ENCODE measurements at places on chromosomes 1 and 21.

GRCh38 chr21:17636711-17637110, 24.0 kb upstream of the BTG3 start:
- DNase-seq: no peak

DNA sequence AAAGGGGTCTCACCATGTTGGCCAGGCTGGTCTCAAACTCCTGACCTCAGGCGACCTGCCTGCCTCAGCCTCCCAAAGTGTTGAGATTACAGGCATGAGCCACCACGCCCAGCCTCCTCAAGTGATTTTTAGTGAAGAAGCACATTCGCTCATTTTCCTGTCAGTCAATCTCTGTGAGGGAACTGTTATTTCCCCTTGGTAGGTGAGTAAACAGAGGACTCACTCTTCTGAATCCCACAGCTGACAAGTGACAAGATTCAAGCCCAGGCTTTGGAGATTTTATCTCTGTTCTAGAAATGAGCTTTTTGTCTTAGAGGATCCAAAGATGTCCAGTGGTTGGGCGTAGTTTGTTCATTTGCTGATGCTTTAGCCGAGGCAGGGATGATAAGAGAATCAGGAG, 43.9 kb upstream of the TACSTD2 start:
- no peak for DNase-seq

DNA sequence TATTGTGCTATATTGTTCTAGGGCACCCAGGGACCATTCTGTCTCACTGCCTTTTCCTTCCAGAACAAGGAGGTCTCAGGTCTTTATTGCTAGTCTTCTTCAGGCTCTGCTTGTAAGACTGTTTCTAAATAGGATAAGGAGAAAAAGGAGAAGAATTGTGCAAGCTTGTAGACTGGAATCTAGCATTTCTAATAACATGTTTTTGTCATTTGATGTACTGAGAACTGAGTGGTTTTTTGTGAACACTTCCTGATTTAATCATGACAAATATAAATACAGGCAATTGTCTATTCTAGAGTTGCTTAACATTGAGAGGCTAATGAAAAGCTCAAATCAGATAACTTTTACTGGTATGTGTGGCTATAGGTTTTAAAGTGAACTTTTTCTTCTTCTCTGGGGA, 77.6 kb downstream of the CLIC4 start:
- no peak for DNase-seq

GRCh38 chr1:46204406-46204742, 1.2 kb downstream of the LURAP1 start:
- no peak for DNase-seq

DNA sequence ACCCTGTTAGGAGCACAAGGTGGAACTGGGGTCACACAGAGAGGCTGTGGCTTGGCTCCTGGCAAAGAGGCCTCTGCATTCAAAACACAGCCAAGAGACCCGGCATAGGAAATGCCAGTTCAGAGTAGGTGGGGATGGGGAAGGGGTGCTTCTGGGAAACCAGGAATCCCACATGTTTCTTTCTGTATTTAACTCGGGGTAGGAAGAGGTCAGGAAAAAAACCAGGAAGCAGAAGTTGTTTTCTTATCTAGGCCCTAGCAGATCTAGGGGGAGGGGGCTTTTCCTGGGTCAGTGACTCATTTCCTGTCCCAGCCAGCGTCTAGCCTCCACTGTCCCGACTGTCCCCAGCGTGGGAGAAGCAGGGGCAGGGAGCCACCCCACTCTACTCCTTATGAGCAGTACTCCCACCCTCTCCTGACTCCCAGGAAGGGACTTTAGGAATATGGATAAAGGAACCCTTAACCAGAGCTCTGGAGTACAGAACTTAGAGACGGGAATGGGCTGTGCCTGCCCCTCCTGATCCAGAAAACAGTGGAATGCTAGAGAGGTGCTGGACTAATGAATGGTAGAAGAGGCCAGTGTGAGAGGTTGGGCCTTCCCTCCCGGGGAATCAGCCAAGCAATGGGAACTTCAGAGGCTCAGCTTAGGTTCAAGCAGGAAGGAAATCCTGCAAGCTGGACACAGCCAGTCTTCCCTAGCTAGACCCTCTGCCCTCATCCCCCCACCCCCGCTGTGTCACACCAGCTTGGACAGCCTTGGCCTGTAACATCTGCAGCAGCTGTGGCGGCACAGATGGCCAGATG, 5.7 kb downstream of the FHL3 start:
- no peak for DNase-seq

GRCh38 chr1:22789356-22789994, 78.8 kb downstream of the EPHB2 start:
- DNase-seq: no peak

DNA sequence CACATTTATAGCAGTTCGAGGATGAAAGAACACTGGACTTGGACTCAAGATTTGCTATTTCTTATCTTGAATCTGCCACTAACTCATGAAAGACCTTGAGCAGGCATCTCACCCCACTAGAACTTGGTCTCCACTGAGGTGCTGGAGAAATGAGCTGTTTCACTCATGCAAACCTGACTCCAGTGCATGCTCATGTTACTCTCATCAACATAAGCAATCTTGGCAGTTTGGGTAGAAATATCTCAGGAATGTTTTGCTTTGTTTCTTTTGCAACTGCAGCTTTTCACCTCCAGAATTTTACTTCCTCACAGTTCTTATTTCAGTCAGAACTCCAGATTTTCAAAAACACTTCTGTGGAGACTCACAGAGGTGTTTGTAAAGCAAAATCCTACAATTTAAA, 46.2 kb upstream of the DAB1 start:
- DNase-seq: no peak

- no peak for DNase-seq
Measured at GRCh38 chr1:30929944-30930525, 21.5 kb upstream of the SDC3 start.

GRCh38 chr1:13706046-13706445, 6.1 kb downstream of the PRDM2 start:
- no peak for DNase-seq

- no peak for DNase-seq
Measured at GRCh38 chr1:46455951-46456350, 33.7 kb upstream of the DMBX1 start.

DNA sequence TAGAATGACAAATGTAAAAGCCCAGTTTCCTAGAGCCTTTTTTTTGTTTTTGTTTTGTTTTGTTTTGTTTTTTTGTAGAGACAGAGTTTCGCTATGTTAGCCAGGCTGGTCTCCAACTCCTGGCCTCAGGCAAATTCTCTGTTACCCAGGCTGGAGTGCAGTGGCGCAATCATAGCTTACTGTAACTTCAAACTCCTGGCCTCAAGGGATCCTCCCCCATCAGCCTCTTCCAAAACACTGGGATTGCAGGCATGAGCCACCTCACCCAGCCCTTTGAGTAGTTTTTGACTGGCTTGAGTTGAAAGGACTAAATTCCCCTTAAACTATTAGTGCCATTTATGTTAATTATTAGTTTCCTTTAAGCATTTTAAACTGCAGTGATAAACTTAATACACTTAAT, 28.8 kb upstream of the ZBTB18 start:
- peak; percentile 20 for DNase-seq

DNA sequence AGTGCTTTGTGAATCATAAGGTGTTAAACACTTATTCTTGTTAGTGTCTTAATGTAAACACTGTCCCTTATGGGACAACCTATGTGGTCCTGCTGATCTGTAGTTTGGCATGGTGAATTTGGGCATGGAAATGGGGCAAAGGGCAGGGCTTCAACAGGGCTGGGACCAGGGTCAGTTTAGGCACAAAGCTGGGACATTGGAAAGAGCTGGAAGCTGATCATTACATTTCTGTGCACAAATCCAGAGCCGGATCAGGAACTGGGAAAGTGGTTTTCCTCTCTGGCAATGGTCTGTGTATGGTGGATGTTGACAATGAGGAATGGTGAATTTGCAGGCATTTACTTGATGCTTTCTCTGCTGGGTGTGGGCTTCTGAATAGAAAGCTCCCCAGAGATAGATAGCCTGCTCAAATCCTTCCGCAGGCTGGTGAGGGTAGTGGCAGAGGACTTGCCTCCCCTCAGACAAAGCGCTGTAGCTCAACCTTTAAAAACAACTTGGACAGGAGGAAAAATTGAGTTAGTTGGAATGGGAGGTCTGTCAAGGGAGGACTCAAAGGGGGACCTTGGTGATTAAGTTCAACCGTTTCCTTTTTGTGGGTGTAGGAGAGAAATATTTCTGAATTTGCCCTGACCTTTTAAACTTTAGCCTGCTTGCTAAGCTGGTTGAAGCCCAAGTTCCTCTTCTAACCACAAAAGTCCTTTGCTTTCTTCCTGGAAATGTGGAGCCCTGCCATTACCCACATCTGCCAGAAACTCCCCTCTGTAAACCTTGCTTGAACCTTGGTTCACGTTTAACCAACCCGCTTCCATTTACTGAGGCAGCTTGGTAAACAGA, 35.3 kb downstream of the HLX start:
- DNase-seq: no peak

- peak; percentile 87 for DNase-seq
Measured at GRCh38 chr1:221117548-221117951, 238.3 kb downstream of the HLX start.

- no peak for DNase-seq
Measured at GRCh38 chr1:48552420-48552819, 80.4 kb upstream of the SPATA6 start.

GRCh38 chr1:150053926-150054325, 13.7 kb upstream of the VPS45 start:
- no peak for DNase-seq

DNA sequence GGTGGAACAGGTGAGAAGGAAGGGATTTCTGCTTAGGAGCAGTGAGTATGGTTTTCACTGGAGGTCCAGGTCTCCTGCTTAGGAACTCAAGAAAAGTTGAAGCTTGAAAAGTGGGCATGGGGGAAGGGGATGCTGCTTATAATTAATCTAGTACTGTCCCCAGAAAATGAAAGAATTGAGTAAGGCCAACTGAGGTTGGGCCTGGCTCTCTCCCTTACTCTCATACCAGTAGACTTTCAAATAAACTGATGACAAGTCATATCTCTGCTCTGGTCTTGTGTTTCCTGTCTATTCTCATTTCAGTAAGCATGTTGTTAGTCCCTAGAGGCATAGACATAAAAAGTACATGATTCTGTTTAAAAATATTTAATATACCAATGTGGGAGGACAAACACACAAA, 26.4 kb downstream of the CD48 start:
- DNase-seq: no peak

GRCh38 chr1:156706657-156707416, 1.5 kb upstream of the CRABP2 start:
- no peak for DNase-seq

- DNase-seq: no peak
Measured at GRCh38 chr1:33017175-33017574, 19.5 kb downstream of the AK2 start.

GRCh38 chr1:157155658-157156057, 17.5 kb upstream of the ETV3 start:
- no peak for DNase-seq

- no peak for DNase-seq
Measured at GRCh38 chr1:111203681-111204200, 3.3 kb upstream of the DENND2D start.

DNA sequence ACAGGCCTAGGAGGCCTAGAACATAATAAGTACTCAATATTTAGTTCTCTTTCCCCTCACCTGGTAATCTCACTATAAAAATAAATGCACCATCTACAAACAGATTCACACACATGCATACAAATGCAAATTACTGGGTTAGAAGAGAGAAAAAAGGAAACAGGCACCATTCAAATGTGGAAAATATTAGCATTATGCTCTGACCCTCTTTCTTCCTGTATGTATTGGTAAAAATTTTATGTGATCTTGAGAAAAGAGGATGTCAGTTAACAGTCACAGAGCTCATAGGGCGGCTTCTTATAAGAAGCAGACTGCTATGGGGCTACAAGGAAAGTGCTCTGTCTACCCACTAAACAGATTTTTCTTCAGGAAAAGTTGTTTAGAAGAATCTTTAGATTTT, 565.4 kb downstream of the LMO4 start:
- no peak for DNase-seq

DNA sequence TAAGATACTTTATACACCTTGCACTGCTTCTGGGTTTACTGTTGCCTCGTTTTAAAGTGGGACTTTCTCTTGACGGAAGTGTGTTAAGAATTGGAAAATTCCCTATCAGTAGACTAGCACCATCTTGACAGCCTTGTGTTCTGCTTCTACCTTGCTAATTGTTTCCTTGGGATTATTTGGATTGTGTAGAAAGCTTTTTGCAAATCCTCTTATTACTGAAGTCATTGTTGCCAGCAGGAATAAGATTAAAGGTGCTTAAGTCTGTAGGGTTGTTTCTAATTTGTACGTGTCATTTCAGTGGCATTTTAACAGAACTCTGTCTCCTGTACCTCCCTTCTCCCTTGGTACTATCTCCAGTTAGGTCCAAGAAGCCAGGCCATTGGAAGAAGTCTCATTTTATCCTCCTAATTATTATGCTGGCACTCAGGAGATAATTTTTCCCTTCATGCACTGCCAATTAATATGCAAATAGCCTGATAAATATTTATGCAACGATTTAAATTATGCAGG, 107.7 kb downstream of the POU2F1 start:
- DNase-seq: no peak

- DNase-seq: no peak
Measured at GRCh38 chr21:44557491-44558328, 885 bp downstream of the KRTAP10-3 start.

GRCh38 chr1:228810878-228811711, 75.8 kb downstream of the RHOU start:
- no peak for DNase-seq

- no peak for DNase-seq
Measured at GRCh38 chr1:184627007-184627341, 127.7 kb downstream of the EDEM3 start.

GRCh38 chr21:16073586-16073985, 343.8 kb downstream of the USP25 start:
- DNase-seq: no peak

DNA sequence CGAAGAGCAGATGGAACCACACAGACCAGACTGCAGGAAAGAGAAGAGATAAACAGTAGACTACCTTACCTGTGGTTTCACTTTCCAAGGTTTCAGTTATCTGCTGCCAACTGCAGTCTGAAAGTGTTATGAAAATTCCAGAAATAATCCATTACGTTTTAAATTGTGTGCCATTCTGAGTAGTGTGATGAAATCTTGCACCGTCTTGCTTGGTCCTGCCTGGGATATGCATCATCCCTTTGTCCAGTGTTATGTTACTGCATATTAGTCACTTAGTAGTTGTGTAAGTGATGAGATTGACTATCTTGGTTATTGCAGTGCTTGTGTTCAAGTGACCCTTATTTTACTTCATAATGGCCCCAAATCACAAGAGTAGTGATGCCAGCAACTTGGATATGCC, 33.9 kb downstream of the DNAJC6 start:
- peak; percentile 64 for DNase-seq

DNA sequence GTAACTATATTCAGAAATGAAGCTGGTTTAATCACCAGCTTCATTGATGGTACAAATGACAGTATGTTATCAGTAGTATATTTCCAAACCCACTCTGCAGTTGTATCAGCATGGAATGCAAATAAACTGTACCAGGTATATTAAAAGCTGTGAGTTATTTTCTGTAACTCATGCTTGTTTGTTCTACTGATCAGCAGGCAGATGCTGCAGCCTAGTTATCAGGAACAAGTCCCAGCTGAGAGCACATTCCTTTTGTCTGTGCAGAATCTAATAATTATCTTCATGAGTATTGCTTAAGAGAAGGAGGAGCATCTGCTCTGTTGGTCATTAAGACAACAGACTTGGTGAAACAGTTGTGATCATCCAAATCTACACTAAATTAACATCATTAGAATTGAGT, 1331.1 kb downstream of the MRPL39 start:
- no peak for DNase-seq

Data from skeletal muscle cell (primary cell).